Stimulated activated CD8-positive, alpha-beta memory T cell treated with anti-CD3 and anti-CD28 coated beads, Interleukin-4, amount 100 ng/mL, for 24 hours (primary cell): ENCODE measurements at places on chromosomes 16 and 17.

GRCh38 chr16:49015225-49015592, 266.4 kb downstream of the CBLN1 start:
- no peak for DNase-seq

GRCh38 chr17:751269-752001, 629 bp downstream of the GEMIN4 start:
- DNase-seq: peak; percentile 27

GRCh38 chr16:23502466-23502865, 7.8 kb downstream of the GGA2 start:
- no peak for DNase-seq

DNA sequence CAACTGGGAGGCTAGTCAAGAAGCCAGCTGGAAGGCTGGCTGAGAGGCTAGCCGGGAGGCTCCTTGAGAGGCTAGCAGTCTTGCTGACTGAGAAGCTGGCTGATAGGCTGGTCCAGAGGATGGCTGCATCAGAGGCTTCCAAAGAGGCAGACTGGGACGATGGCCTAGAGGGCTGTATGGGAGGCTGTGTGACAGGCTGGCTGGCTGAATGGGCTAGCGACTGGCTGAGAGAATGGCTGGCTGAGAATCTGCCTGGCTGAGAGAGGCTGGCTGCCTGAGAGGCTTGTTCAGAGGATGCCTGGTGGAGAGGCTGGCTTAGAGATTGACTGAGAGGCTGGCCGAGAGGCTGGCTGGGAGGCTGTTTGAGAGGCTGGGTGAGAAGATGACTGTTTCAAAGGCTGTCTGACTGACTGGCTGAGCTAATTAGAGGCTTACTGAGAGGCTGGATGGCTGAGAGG, 34.8 kb upstream of the ACSM2B start:
- no peak for DNase-seq

DNA sequence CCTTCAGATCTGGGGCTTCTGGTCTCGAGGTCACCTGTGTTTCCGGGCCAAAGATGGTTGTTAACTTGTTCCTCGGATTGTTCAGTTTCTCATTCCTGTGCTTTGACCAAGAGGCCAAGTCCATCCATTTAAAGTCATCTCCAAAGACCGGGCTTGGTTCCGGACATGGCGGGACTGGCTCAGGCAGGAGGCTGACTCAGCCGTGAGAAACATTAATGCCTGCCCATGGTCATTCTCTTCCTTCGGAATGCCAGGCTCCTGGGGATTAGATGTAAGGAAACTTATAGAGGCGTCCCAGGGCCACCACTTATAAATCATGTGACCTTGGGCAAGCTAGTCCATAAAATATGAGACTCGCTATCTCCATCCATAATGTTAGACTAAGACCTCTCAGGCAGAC, 13.6 kb upstream of the NKD1 start:
- no peak for DNase-seq

- no peak for DNase-seq
Measured at GRCh38 chr16:27425961-27426360, 24.0 kb downstream of the IL21R start.

- no peak for DNase-seq
Measured at GRCh38 chr16:30885196-30885595, 8.7 kb downstream of the BCL7C start.

- no peak for DNase-seq
Measured at GRCh38 chr17:49845321-49845720, 2.5 kb downstream of the TAC4 start.

- no peak for DNase-seq
Measured at GRCh38 chr17:76704805-76705204, 6.0 kb downstream of the MXRA7 start.

DNA sequence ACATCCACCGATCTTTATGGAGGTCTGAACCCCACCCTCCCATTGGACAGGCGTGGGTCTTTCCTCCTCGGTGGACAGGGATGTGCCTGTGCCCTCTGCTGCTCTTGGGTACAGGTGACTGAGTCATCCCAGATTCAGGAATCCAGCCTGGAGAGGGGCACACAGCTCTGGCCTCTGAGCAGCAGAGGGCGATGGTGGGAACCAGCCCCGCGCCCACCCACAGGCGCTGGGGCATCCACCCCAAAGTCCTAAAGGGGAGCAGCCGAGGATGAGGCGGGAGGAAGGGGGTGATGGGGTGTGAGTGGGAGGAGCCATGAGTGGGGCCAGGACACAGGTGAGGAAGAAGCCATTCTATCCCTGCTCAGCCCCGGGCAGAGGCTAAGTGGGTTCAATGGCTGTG, 35.0 kb downstream of the ENGASE start:
- no peak for DNase-seq

GRCh38 chr16:56689171-56689570, 6.9 kb downstream of the MT1X start:
- no peak for DNase-seq

DNA sequence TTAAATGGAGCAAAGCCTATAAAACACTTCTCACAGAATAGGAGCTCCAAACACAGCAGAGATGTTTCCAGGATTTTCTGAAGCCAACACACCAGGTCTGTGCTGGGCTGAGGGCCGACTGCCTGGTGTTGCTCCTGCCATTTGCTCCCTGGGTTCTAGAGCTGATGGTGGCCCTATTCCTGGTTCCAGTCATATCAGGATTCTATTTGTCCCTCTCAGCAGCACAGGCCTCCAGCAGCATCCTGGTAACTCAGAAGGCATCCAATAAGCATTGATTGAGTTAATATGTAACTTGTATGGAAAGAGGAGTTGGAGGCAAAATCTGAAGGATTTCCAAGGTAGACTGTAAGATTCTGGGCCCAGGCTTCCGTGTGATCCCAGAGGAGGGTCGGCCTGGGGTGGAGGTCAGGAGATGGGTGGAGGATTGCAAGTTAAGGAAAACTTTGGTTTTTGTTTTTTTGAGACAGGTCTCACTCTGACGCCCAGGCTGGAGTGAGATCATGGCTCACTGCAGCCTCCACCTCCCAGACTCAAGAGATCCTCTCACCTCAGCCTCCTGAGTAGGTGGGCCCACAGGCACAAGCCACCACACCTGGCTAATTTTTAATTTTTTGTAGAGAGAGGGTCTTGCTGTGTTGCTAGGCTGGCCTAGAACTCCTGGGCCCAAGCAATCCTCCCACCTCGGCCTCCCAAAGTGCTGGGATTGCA, 5.7 kb downstream of the NUPR1 start:
- DNase-seq: no peak

GRCh38 chr17:51914577-51914976, 243.9 kb downstream of the CA10 start:
- no peak for DNase-seq

DNA sequence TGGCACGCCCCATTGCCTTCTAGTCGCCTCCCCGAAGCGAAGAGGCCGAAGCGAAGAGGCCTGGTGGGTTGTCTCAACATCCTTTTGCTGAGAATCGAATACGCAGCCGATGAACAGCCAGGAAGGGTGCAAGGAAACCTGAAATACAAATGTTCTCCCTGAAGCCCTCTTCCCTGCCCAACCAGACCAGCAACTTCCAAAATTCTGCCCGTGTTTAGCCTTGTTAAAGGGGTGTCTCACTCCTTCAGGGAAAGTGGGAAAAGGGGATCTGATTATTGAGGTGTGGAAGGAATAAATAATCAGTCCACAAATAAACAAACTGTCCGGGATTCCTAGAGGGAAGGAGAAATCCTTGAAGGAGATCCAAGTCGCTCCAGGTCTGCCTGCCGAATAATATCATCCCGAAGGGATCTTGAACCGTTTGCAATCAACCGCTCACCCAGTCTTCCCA, 1.4 kb upstream of the FOXC2 start:
- DNase-seq: no peak

DNA sequence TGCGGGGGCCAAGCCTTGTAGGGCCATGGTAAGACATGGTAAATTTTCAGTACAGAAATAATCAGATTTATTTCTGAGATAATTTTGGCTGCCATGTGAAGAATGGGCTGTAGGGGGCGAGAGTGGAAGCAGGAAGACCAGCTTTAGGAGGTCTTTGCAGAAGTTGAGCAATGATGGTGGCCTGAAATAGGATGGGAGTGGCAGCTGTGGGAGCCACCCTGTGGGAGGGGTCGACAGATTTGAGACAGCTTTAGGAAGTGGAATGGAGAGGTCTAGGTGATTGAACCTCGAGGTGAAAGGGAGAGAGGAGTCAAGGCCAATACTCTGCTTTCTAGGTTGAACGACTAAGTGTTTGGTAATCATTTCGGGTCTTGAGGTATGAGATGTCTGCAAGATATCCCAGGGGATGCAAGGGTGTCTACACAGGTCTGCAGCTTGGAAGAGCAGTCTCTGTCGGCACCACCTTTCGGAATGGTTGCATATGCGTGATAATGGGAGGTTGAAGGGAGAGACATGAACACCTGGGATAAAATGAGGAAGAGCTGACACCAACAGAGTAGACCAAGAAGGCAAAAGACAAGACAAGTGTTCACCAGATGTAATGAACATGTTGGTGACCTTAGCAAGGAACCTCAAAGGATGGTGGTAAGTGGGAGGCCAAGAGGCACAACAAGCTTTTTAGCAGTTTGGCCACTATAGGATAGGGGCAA, 4.2 kb upstream of the ATXN7L3 start:
- DNase-seq: peak; percentile 39

- no peak for DNase-seq
Measured at GRCh38 chr16:88606148-88606757, 32.1 kb upstream of the IL17C start.

- no peak for DNase-seq
Measured at GRCh38 chr16:27374221-27374803, 27.7 kb upstream of the IL21R start.

DNA sequence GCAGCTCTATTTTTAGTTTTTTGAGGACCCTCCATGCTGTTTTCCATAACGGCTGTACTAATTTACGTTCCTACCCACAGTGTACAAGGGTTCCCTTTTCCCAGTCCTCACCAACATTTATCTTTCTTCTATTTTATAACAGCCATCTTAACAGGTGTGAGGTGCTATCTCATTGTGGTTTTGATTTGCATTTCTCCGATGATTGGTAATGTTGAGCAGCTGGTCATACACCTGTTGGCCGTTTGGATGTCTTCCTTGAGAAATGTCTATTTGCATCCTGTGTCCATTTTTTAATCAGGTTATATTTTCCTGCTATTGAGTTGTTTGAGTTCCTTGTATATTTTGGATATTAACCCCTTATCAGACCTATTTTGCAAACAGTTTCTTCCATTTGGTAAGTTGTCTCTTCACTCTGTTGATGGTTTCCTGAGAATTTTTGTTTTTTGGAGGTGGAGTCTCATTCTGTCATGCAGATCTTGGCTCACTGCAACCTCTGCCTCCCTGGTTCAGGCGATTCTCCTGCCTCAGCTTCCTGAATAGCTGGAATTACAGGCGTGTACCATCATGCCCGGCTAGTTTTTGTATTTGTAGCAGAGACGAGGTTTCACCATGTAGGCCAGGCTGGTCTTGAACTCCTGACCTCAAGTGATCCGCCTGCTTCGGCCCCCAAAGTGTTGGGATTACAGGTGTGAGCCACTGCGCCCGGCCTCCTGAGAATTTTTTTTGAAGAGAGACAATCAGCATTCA, 279.6 kb downstream of the SNX29 start:
- no peak for DNase-seq

GRCh38 chr16:80171746-80172145, 369.0 kb upstream of the DYNLRB2 start:
- no peak for DNase-seq

GRCh38 chr16:3027983-3028715, 4.3 kb downstream of the THOC6 start:
- DNase-seq: peak; percentile 79
